ENCODE measurements at places on chromosomes 12 and 14.

- no peak for DNase-seq
Observed at GRCh38 chr14:69625299-69626131, 14.1 kb downstream of the SUSD6 start.

GRCh38 chr14:35222324-35222723 lies 69.9 kb upstream of the PSMA6 start:
- no peak for DNase-seq

DNA sequence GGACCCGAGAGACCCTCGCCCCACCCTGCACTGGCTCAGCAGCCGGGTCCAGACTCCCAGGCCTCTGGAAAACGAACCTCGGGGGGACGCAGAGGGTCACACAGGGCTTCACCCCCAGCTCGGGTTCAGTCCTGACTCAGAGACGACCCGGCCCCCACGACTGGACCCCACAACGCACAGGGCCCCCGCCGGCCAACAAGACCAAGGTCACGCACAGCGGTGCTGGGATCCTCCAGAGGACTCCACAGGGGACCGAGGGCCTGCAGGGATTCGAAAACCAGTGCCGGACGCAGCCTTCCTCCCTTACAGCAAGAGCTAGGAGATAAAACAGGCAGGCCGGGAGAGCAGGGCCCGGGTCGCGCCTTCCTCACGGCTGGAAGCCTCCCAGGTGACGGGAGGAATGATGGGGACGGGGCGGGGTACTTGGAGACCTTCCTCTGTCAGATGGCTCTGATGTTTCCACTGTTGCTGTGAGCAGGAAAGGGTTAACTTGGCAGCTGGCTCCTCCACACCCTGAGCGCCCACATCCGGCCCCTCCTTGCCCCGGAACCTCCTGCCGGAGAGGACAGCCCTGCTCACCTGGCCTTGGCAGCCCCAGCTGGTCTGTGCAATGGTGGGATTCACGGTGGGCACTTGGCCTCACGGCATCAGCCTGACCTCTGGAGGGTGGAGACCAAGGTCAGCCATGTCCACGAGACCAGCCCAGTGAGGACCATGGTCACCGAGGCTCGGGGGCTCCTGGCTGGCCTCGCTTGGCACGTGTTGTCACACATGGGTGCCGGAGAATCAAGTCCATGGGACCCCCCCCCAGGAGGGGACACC lies 46.2 kb downstream of the GALNT9 start:
- no peak for DNase-seq

DNA sequence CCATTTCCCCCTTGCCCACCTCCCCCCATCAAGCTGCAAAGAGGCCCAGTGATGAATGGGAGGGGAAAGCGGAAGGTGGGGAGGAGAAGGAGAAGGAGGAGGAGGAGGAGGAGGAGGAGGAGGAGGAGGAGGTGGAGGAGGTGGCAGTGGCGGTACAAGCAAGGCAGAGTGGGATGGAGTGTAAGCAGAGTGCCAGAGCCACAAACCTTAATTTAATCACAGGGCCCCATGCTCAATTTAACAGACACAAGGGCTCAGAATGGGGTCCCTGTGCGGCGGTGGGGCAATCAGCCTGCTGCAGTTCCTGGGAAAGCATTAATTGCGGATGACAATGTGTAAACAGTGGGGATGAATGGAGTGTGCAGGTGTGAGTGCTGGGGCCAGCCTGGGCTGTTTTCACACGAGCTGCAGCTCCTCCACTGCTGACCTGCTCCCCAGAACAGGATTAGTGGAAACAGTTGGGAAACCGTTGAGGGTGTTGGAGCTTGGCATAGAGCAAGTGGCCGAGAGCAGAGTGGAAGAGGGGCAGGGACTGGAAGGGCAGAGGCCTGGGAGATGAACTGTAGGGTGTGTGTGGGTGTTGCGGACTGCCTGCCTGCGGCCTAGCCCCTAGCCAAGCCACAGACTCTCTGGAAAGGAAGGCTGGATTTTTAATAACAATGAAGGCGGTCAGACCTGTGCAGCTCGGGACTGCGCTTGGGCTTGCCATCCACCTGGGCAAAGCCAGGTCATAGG lies 36.4 kb upstream of the SMOC1 start:
- DNase-seq: no peak

GRCh38 chr14:93847473-93847872 lies 59.2 kb upstream of the PRIMA1 start:
- no peak for DNase-seq

DNA sequence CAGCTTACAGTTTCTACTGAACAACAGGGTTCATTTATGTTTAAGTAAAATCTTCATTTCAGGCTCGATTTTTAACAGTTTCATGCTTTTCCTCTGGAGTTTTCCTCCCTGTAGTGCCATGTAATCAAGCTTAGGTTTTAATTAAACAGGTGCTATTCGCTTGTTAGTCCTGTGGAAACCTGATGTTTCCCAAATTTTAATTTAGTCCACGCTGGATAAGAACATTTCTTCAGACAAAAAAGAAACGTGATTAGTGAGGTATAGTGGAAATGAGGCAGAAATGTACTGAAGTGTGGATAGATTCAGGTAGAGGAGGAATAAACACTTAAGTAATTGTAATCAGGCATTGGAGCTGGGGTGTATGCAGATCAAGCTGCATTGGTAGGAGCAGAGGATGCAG lies 1217.5 kb downstream of the AACS start:
- no peak for DNase-seq

GRCh38 chr12:103547929-103548328 lies 39.1 kb upstream of the STAB2 start:
- DNase-seq: no peak

DNA sequence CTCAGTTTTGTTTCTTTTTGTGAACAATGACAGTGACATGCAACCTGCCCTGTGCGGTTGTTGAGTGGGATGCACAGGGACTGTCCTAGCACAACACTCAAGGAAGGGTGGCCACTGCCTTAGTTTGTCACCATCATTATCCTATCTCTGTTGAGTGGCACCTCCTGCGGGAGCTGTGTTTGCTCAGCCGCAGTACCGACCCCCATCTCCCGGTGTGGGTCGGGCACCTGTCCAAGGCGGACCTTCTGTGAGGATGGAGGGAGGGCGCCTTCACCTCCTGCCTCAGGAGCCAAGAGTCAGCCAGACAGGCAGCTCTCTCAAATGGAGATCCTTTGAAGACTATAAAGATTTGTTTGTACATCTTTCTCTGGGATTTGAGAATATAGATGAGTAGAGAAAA lies 142.1 kb downstream of the TSPAN9 start:
- DNase-seq: no peak

- peak; percentile 64 for DNase-seq
Observed at GRCh38 chr14:77761205-77761931, 412 bp upstream of the SNW1 start.

- DNase-seq: no peak
Observed at GRCh38 chr12:65584016-65584415, 240.3 kb upstream of the HMGA2 start.

GRCh38 chr12:75533239-75533638 lies 21.8 kb upstream of the KRR1 start:
- DNase-seq: no peak

GRCh38 chr14:54844479-54844878 lies 58.1 kb downstream of the GCH1 start:
- no peak for DNase-seq

- DNase-seq: no peak
Observed at GRCh38 chr12:26798640-26799039, 34.4 kb downstream of the ITPR2 start.

GRCh38 chr12:26728205-26729050 lies 104.6 kb downstream of the ITPR2 start:
- no peak for DNase-seq

GRCh38 chr12:49661191-49661590 lies 37.8 kb downstream of the PRPF40B start:
- DNase-seq: no peak

DNA sequence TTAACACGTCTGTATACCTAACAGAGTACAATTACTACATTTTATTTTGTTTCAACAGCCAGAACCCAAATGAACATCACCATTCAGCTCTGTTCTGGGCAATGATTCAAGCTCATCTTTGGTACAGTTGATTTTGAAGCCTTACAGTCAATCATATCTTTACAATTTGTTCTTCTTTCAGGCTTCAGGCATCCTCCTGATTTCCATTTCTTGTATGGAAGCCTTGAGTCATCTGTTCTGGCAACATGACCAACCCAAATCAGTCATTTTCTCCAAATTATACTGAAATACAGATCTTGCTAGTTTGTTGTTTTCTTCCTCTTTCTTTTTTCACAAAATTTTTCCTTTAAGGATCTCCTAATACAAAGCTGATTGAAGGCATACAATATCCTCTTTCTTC lies 80.2 kb downstream of the PAX9 start:
- no peak for DNase-seq

GRCh38 chr14:20627346-20628027 lies 14.0 kb downstream of the OR6S1 start:
- no peak for DNase-seq

DNA sequence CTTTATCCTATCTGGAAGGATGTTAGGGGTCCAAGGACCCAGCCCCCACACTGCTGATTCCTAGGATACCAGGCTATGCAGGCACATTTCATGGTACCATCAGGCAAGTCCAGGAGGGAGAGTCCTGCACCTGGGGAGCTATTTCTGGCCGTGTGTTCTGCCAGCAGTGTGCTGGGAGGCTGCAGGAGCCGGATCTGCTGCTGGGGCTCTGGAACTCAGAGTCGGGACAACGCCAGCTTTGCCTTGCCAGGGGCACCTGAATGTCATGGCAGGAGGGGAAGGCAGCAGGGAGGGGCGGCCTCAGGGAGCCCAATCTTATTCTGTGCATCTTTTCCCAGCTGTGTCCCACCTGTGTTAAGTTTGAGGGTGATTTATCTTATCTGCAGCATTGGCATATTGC lies 17.8 kb downstream of the SRRM4 start:
- no peak for DNase-seq

- no peak for DNase-seq
Observed at GRCh38 chr14:105144026-105144665, 24.4 kb downstream of the JAG2 start.

DNA sequence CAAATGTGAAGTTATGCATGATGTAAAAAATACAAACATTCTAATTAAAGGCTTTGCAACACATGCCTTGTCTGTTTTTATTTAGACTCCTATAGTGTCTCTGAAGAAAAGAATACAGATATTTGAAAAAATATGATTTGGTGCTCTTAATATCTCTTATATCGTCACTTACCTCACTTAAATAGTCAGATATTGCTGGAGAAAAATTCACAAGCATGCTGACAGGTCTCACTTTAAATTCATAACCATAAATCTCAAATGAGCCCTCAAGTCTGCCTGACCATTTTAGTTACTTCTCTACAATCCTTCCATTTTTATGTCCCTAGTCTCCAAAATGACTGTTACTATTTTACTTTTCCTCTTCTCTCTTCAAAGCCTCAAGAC lies 5.4 kb upstream of the YEATS4 start:
- DNase-seq: no peak

All from fibroblast of upper back skin (primary cell).